Cortex of kidney (tissue), 1 donor: ENCODE measurements at places on chromosomes 6 and 20.

DNA sequence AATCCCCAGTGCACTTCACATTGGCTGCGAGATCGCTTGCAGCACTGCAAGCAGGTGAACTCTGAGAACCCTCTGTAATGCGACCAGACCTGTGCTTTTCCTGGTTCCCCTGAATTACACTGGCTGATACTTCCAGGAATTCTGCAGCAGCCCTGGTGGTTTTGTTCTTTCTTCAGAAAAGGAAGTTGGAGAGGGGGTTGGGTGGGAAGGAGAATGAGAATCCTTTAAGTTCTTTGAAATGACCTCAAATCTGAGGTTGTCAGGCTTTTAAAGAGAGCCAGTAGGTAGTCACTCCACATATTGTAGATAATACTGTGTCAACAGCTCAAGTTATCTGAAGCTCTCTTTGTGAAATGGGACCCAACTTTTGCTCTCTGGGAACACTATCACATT lies 62.4 kb downstream of the GCNT2 start:
- no peak for DNase-seq

DNA sequence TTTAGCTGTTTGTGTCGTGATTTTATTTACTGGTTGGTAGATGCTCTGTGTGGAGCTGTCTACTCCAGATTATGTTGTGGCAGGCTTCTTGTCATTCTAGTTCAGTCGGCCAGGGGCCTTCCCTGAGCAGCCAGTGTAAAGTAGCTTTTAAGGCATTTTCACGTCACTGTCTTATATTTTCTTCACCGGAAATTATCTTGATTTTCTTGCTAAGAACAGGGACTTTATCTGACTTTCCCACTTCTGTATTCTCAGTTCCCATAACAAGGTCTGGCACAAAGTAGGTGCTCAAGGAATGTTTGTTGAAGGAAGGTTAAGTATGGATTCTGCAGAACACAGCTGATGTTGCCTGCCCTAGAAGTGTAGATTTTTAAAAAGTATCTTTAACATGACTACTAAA lies 868 bp downstream of the LTV1 start:
- no peak for DNase-seq

DNA sequence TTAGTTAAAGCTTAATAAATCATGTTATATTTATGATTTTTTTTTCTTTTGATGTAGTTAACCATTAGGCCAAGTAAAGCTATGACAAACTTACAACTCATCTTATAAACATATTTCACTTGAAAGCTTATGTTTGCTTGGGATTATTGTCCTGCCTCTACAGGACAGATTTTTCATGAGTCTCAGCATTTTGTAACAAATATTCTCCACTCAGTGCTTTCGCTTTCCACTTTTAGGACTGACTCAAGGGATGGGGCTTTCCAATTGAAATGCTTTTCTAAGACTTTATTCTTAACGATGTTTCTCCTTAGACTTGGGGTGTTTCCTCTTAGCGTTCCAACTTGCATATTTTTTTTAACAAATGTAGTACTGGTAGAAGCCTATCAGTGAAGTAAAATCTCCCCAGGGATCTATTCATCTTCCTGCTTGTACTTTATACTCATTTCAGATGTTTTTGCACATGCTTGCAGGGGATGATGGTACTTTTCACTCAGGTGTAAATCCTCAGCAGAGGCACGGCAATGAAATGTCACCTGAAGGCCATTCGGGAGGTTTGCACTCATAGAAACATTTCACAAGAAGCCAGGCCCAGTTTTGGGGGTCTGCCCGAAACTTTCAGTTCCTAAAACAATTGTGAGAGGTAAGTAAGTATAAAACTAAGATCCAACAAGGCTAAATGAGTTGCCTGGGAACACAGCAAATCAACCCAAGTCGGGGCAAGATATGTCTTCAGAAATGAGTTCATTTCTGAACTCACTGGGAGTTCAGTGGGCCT lies 298.1 kb upstream of the FOXQ1 start:
- DNase-seq, result no peak

DNA sequence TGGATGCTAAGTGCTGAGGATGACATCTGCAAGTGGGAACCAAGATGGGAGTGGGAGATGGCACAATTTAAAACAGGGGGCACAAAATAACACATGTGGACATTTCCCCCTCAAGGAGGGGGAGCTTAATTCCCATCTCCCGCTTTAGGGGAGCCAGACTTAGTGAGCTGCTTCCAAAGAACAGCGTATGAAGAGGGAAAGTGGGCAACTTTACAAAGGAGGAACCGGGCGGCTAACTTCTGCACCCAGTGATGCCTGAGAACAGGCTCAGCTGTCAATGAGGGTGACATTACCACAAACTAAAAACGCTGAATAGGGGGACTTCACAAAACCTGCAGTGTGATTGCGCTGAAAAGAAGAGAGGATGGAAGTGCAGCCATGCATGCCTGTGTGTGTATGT lies 95.5 kb upstream of the NXT1 start:
- DNase-seq, result no peak
